ENCODE measurements at places on chromosomes 13 and 19.

- DNase-seq: no peak
These were observed 369.9 kb upstream of the SLC10A2 start for GRCh38 chr13:103436057-103436654.

- DNase-seq: no peak
These were observed 27.5 kb downstream of the VRK3 start for GRCh38 chr19:49997709-49998108.

GRCh38 chr19:1755467-1756171 lies 2.3 kb downstream of the ONECUT3 start:
- DNase-seq: no peak

- no peak for DNase-seq
These were observed 31.2 kb downstream of the CEBPG start for GRCh38 chr19:33404506-33405253.

- DNase-seq: peak; percentile 87
These were observed 1.0 kb downstream of the GPR108 start for GRCh38 chr19:6736169-6736916.

DNA sequence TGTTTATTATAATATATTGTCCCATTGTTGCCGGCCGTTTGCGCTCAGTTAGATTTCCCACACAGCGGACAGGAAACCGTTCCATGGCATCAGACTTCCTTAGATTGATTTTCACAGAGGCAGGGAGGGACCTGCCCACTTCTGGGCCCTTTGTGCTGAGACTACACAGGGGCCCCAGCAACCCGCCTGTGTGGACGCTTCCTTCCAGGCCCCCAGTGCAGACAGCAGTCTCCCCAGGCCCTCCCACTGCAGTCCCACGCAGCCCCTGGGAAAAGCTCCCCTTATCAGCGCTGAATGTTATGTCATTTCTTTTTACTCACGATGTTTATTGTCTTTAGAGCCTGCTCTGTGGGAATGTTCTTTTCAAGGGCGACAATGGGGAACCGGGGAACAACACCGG lies 351.7 kb upstream of the ARGLU1 start:
- DNase-seq: no peak

- no peak for DNase-seq
These were observed 1604.8 kb downstream of the OLFM4 start for GRCh38 chr13:54633456-54633855.

GRCh38 chr19:56612737-56613136 lies 17.6 kb downstream of the ZNF71 start:
- no peak for DNase-seq

DNA sequence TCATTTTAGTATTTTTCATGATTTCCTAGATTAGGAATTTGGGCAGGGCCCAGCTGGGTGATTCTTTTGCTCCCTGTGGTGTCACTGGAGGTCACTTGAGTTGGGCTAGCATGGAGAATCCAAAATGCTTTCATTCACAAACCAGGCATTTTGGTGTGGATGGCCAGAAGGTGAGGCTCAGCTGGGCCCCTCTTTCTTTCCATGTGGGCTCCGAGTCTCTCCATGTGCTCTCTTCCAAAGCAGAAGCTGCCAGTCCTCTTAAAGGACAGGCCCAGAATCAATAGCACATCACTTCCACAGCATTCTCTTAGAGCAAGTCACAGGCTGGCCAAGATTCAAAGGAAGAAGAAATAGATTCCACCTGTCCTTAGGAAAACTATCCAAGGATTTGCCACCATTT lies 21.8 kb upstream of the IGLON5 start:
- DNase-seq: no peak

DNA sequence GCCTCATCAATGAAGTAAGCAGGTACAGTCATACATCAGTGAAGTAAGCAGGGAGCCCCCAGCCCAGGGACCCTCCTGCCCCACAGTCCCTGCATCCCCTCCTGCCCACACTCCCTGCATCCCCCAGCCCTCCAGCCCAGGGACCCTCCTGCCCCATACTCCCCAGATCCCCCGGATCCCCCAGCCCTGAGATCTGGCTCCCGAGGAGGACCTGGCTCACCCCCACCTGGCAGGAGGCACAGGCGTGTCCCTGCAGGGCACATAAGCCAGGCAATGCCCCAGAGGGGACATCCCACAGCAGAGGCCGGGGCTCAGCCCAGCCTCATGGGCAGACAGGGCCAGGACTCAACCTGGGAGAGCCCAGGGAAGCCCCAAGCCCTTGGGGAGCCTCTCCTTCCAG lies 53.6 kb upstream of the TPM4 start:
- no peak for DNase-seq

GRCh38 chr13:77544355-77544754 lies 8.8 kb downstream of the SCEL start:
- DNase-seq: peak; percentile 82

Measured in fibroblast of upper back skin (primary cell).